Activated T-helper 2 cell treated with anti-CD3 and anti-CD28 coated beads, Interferon-gamma antibody, Interleukin-2, Interleukin-4, amounts not matched to agents 10 μg/mL and 5 μg/mL and 100 μg/mL, durations not matched to agents 14 hours and 24 hours and 36 hours (primary cell): ENCODE measurements at places on chromosomes 13 and 19. TPM values are rescaled to one million over a fixed set of nuclear protein-coding genes. Genes with fewer than 3 reads are reported as not detected.

Gene POSTN
- not detected in 2 replicates for total RNA-seq

DNA sequence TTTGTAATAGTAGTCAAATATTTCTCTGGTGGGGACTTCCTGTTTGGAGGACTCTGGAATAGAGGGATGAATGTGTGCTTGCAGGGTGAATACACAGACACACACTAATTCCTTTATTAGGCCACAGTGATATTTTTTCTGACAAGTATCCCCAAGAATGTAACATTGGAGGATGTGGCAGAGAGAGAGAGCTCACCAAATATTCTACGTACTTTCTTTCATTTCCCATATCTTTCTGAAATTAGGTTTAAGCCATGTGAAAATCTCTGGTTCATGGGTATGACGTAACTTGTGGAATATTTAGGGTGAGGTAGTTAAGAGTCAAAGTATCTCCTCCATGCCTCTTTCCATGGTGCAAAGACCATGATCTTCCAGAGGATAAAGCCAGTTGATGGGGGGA is 463.4 kb downstream of the DIAPH3 start:
- no peak overlapping the region for H3K27ac ChIP-seq
- H3K4me1 ChIP-seq: no peaks in the 10 kb centered on the region
- no peak overlapping the region for H3K4me3 ChIP-seq
- DNase-seq: no peak
- no peaks in the 10 kb centered on the region for H3K27me3 ChIP-seq

Gene ZNF723
- not detected in 2 replicates for total RNA-seq

- H3K36me3 ChIP-seq: no peaks in the 10 kb centered on the region
- peaks cover 18% of the 10 kb centered on the region for H3K4me1 ChIP-seq
- no peak overlapping the region for H3K27ac ChIP-seq
- no peak for DNase-seq
- no peaks in the 10 kb centered on the region for H3K27me3 ChIP-seq
- H3K4me3 ChIP-seq: no peak overlapping the region
Observed at GRCh38 chr19:5684694-5685430, 4.0 kb downstream of the HSD11B1L start.

- H3K36me3 ChIP-seq: no peaks in the 10 kb centered on the region
- no peak overlapping the region for H3K4me3 ChIP-seq
- no peak overlapping the region for H3K27ac ChIP-seq
- H3K27me3 ChIP-seq: peaks cover 26% of the 10 kb centered on the region
- no peaks in the 10 kb centered on the region for H3K4me1 ChIP-seq
Observed at GRCh38 chr13:31000889-31001288, 68.4 kb downstream of the TEX26 start.
